Stimulated activated CD4-positive, alpha-beta T cell treated with anti-CD3 and anti-CD28 coated beads, Interleukin-1b, Interleukin-23, amount 100 ng/mL, for 1 hour (primary cell): ENCODE measurements at places on chromosomes 6 and 20.

DNA sequence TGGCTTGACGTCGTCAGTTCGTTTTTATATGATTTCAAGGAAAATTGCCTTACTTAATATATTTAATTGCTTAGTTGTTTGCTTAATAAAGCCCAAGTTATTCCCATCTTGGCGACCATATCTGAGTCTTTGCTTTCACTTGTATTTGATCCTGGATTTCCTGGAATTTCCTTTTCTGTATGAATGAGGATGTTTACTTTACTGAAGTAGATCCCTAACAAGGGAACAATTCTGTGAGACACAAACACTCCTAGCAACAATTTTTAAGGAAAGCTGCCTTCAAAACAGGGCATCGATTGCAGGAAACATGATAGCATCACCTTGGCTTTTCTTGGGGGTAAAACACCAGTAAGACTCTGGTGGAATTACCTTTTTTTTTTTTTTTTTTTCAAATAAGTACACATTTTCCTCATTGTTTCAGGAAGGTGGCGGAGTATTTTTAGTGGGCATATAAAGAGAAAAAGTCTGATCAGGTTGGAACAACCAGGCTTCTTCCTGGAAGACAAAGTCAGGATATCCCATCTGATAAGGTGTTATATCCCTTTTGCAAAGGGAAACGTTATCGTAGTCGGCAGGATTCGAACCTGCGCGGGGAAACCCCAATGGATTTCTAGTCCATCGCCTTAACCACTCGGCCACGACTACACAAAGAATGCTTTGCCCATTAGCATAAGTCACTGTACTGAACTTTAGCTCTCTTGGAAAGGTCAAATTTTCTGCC, 68.5 kb upstream of the ZNF184 start:
- DNase-seq: no peak

- no peak for DNase-seq
These were observed 1293.0 kb downstream of the GRIK2 start for GRCh38 chr6:102686461-102686860.

GRCh38 chr20:33910529-33911327, 83.0 kb upstream of the RALY start:
- DNase-seq: no peak

DNA sequence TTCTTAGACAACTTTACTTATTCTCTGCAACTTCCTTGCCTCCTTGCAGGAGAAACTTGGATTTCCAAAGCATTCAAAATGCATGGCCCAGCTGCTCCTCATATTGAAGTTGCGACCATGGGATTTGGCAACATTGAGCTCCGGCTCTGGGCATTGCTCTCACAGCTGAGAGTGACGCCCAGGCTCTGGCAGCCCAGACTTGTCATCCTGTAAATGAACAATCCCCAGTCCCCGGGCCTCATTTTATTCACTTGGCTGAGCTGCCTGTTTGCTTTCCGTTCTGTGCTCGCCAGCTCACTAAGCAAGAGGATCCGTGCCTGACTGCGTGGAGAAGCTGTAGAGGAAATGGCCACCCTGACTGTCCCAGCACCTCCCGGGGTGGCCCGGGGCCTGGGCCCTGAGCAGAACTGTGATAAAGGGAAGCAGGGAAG, 119.5 kb upstream of the CD93 start:
- no peak for DNase-seq

DNA sequence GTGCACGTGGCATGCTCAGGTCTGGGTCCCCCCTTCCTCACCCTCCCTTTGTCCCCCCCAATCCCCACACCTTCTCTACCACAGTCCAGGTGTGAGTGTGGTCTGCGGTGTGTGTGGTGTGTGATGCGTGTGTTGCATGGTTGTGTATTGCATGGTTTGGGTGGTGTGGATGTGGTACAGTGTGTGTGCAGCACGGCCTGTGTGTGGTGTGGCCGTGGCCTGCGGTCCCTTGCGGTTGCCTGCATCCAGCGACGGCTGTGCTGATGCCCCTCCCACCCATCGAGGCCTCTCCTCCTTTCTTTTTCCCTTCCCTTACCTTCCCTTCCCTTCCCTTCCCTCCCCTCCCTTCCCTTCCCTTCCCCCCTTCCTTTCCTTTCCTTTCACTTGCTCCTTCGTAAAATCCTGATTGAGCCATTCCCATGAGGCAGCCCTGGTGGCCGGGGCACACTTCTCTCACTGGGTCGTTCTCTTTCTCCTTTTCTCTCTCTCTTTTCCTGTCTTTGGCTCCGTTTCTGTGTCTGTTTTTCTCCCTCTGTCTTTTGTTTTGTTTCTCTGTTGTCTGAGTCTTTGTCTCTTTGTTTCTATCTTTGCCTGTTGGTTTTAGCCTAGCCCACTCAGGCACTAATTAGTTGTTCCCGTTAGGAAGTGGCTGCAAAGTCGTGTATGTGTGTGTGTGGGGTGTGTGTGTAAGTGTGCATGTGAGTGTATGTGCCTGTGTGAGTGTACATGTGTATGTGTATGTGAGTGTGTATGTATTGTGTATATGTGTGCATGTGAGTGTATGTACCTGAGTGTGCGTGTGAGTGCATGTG, 65.7 kb downstream of the SRC start:
- DNase-seq: no peak

DNA sequence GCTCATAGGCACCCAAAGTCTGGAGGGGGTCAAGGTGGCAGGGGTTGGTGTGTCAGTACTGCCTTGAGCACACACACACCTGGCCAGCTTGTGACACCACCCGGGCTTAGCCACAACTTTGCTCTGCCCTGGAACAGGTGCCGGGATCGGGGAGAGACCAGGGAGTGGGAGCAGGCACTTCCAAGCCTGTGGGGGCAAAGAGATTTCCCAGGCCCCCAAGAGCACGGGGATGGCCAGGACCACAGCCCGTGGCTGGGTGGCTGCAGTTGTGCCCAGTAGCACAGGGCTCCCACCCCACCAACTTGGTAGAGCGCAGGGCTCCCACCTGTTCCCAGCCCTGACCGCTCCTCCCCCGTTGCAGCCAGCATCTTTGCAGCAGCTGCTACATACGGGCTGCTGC, 40.4 kb downstream of the WASF1 start:
- DNase-seq: no peak

DNA sequence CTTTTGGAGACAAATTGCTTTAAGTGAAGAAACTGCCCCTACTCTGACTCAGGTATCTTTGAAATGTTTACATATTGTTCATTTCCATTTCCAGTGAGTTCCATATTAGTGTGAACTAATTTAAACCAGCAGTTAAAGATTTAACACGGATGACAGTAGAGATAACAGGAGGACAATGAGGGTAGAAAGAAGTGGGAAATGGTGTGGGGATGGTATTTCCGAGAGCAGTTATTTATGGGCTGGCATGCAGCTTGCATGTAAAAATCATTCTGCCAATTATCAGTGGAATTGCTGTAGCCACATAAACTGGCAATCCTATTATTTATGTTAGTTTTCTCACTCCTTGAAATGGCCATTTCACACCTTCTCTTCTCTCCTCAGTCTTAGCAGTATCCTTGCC, 8.6 kb upstream of the ADGRF5 start:
- no peak for DNase-seq

- DNase-seq: no peak
These were observed 153.1 kb downstream of the TRIM27 start for GRCh38 chr6:28770732-28771131.

DNA sequence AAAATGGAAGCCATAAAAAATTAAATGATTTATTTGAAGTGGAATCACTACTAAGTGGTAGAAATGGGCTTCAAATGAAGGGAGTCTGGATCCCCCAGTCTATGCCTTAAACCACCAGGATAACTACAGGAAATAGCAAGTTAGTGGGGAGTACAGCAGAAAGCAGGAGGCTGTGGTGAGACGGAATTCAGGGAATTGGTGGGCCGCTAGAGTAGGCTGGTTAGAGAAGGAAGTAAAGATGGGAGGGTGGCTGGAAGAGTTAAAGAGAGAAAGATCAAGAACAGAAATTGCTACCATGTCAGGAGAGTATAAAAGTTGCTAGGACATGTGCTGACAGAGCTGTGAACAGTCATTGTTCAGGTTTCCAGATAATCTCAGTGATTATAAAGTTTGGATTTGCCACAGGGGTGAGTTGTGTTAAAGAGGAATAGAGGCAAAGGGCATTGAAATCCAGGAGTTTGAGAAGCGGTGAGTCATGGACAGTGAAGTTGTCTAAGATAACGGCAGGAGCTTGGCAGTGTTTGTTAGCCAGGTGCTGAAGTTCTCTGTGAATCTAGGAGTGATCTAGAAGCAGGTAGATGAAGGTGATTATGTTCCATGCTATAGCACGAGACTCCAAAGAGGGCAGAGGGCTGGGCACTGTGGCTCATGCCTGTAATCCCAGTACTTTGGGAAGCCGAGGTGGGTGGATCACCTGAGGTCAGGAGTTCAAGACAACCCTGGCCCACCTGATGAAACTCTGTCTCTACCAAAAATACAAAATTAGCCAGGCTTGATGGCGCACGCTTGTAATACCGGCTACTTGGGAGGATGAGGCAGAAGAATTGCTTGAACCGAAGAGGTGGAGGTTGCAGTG, 13.7 kb upstream of the HINT3 start:
- DNase-seq: no peak

GRCh38 chr6:105442369-105442768, 39.5 kb upstream of the PREP start:
- no peak for DNase-seq

GRCh38 chr6:49556429-49556837, 6.0 kb downstream of the C6orf141 start:
- no peak for DNase-seq

DNA sequence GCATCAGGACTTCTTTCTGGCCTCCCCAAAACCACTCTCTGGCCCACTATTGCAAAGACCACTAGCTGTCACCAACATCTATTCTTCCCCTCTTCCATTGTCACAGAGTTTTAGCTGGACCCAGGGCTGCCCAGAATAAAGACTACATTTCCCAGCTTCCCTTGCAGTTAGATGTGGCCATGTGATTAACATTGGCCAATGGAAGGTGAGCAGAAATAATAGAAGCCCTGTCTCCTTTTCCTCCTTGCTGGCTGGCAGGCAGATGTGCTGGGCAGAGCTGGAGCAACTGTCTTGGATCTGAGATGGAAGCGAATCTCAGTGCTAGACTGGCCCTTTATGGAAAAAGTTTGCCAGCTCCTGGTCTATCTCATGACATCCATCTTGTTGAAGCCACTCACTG, 97.0 kb downstream of the KCNB1 start:
- DNase-seq: no peak

GRCh38 chr20:40506537-40506939, 182.5 kb downstream of the MAFB start:
- no peak for DNase-seq

DNA sequence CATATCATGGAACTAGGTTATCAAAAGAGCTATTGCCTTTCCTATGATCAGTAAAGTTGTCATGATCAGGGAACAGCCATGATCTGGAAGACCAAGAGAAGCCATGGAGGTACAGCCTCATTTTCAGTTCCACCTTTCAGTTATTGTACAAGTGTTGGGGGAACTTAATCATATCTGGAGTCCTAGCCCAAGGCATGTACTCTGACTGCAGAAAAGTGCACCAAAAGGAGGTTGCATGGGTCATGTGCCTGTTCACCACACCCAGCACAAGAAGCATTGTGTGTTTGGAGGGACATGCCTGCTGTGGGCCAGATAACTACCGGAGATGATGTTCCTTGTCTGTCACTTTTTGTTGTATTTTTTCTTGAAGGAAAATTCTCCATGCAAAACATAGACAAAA, 185.8 kb upstream of the MAN1A1 start:
- DNase-seq: no peak

DNA sequence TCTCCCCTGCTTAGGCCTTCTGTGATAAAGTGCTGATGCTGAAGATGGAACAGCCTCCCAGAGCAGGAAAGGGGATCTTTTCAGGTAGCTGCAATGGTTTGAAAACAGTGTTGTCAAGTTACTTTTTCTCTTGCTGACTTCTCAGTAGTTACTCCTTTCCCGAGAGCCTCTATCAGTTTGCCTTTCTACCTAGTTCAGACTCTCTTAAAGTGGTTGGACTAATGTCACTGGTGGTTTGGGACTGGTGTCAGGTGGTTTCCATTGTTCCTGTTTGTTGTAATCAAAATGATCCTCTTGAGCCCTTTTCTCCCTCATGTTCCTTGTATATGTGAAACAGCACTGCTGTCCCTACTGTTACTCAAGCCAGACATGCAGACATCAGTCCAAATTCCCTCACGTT, 91.4 kb downstream of the FAM217A start:
- DNase-seq: no peak

DNA sequence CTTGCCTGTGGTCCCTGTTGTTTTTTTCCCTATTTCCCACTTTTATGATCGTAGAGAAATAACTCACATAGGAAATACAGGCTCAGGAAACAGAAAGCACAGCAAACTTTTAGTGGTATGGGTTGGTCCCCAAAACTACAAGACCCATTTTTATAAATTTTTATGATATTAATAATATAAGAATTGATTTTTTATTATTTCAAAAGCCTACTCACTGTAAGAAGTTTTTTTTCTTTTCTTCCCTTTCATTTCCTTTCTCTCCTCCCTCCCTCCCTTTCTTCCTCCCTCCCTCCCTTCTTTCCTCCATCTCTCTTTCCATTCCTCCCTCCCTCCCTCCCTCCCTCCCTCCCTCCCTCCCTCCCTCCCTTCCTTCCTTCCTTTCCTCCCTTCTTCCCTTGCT, 141.5 kb downstream of the ZDHHC14 start:
- DNase-seq: no peak

GRCh38 chr6:136526937-136527336, 23.3 kb downstream of the MAP7 start:
- no peak for DNase-seq

GRCh38 chr6:150547502-150548222, 52.0 kb upstream of the PLEKHG1 start:
- no peak for DNase-seq

DNA sequence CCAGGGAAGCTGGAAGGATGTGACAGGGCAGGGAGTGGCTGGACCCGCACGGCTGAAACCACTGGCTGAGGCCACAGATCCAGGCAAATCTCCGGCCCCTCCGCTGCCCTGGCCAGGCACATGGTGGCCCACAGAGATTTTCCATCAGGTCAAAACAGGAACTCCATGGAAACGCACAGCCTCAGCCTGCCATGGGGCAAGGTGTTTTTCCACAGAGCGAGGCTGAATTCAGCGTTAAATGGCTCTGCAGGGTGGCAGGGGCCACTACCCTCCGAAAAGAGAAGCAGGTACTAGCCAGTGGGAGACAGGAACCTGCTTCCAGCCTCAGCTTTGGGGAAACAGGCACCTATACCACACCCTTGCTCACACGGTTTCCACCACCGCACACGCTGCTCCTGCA, 53.1 kb downstream of the PREX1 start:
- DNase-seq: no peak

DNA sequence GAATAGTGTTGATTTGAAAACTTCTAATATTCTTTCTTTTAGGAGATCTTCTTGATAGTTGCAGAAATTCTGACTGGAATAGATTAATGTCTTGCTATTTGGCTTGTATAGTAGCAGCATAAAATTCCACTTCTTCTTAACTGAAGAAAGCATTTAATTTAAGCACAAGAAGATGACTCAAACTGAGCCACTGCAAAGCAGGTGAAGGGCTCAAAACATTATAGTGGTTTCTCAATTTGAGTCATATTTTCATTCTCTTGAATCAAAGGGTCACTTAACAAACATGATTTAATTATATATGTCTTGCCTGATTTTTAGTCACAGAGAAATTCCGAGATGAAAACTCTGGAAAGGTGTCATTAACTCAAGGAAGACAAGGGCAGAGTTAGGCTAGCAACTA, 239.3 kb downstream of the ZNF217 start:
- no peak for DNase-seq

- no peak for DNase-seq
These were observed 20.8 kb upstream of the SLCO4A1 start for GRCh38 chr20:62621251-62622110.
